ENCODE measurements at places on chromosomes 4 and X.

GRCh38 chr4:14478504-14478903 lies 523.8 kb upstream of the CPEB2 start:
- DNase-seq, result no peak

DNA sequence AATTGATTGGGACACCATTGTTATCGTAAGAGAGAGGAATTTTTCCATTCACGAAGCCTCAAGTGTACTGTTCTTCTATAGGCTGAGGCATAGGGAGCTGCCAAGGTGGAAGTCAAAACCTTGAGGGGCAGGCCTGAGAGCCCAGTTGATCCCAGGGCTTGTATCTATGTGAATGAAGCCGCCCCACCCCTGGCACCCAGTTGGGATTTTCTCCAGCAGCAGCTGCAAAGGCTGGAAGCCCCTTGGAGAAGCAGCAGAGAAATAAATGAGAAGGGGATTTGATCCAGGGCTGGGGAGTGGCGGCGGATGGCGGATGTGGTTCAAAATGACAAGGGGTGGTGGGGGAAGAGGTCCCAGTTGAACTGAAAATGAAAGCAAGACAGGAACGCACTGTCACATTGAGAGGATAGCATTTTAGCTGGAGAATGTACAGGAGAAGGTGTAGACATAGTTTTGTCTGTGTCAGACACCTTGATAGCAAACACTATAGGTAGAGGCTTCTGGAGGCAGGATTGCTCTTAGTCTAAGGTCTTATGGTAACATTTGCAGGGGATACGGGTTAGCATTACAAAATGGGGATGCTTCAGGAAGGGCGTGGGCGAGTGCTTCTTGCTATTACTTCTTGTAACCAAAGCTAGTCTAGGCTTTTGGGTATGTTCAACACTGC lies 32.6 kb downstream of the DOCK11 start:
- DNase-seq, result no peak

DNA sequence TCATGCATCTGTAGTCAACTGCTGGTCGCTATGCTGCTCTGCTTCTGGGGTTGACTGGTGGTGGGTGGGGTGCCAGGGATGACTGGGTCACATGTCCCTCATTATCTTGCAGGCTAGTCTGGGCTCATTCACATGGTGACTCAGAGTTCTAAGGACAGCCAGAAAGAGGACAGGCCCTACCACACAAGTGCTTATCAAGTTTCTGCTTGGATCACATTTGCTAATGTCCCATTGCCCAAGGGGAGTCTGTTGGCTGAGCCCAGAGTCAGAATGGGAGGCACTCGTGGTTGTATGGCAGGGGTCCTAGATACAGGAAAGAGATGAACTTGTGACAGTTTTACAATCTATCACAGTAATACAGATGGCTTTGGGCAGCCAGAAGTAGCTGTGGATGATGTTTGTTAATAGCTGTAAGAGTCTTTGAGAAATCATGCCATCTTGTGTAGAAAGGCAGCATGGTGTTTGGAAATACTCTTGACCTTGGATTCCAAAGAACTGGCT lies 221.3 kb downstream of the GPAT3 start:
- DNase-seq, result no peak

DNA sequence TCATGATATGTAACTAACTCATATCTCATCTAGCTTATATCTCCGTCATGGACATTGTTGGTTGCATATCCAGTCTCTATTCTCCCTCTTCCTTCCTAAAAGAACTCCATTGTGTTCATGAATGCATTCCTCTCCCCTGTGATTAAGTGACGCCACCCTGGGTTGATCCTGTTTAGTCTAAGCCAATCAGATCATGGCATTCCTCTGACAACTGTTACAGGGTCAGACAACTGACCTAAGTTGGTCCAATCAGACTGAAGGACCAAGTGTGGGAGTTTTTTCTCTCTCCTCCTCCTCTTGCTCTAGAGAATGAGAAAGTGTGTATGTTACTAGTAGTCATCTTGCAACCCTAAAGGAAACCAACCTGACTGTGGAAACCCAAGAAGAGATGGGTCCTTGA lies 3.6 kb downstream of the APOO start:
- DNase-seq, result no peak

DNA sequence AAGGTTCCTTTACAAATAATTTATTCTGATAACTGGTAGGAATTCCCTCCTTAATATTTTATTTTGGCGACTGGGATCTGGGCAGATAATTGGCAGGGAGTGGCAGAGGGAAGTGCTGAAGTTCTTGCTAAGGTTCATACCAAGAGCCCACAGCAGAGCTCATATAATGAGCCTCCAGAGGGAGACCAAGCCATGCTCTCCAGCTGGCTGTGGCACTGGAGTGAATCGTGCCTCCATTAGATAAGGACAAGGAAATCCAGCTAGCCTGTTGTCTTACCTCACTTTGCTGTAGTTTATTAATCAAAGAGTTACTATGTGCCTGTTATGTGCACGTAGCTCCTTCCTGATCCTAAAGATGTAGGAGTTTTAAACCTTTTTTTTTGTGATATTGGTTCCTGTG lies 1.3 kb downstream of the ASB12 start:
- no peak for DNase-seq

DNA sequence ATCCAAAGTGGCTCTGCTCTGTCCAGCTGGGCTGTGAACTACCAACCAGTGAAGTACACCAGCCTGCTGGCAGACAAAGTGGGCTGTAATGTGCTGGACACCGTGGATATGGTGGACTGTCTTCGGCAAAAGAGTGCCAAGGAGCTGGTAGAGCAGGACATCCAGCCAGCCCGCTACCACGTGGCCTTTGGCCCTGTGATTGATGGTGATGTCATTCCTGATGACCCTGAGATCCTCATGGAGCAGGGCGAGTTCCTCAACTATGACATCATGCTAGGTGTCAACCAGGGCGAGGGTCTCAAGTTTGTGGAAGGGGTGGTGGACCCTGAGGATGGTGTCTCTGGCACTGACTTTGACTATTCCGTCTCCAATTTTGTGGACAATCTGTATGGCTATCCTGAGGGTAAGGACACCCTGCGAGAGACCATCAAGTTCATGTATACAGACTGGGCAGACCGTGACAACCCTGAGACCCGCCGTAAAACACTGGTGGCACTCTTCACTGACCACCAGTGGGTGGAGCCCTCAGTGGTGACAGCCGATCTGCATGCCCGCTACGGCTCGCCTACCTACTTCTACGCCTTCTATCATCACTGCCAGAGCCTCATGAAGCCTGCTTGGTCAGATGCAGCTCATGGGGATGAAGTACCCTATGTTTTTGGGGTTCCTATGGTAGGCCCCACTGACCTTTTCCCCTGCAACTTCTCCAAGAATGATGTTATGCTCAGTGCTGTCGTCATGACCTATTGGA lies 22.6 kb downstream of the NLGN3 start:
- no peak for DNase-seq

- no peak for DNase-seq
Observed at GRCh38 chr4:113645771-113646441, 115.6 kb downstream of the CAMK2D start.

DNA sequence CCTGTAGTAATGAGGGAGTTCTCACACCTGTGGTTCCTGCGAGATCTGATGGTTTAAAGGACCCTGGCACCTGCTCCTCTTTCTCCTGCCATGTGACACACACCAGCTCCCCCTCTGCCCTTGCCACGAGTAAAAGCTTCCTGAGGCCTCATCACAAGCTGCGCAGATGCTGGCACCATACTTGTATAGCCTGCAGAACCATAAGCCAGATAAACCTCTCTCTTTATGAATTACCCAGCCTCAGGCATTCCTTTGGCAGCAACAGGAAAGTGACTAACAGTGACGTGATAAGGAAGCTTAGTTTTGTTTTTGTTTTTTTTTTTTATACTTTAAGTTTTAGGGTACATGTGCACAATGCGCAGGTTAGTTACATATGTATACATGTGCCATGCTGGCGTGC lies 130.9 kb downstream of the AFAP1 start:
- DNase-seq, result no peak

- no peak for DNase-seq
Observed at GRCh38 chrX:7163146-7163677, 15.3 kb upstream of the PUDP start.

DNA sequence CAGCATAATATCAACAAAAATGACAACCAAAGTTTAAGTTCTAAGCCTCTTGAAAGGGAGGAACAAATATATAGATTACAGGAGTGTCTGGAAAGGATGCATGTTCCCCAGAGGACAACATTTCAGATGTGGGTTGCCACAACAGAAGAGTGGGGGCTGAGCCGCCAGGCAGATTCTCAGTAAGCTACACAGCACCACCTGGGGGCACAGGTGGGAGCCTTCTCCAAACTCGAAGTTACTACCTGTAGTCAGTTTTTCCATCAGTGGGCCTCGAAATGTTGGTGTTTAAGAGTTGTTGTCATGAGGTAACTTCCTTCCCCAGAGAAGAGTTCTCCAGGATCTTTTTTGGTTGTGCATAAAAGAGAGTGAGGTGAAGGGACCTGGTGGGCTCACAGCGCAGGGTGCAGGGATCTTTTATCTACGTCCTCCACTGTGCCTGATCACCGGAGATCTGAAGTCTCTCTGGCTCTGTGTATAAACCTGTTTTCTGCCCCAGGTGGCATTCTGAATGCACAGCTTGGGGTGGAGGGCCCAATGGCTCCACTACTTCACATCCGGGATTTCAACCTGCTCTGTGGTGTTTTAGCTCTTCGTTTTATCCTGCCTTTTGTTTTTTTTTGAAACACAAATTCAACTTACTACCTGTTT lies 58.4 kb upstream of the STS start:
- DNase-seq, result no peak

GRCh38 chr4:1794809-1795298 lies 1.8 kb downstream of the FGFR3 start:
- no peak for DNase-seq

DNA sequence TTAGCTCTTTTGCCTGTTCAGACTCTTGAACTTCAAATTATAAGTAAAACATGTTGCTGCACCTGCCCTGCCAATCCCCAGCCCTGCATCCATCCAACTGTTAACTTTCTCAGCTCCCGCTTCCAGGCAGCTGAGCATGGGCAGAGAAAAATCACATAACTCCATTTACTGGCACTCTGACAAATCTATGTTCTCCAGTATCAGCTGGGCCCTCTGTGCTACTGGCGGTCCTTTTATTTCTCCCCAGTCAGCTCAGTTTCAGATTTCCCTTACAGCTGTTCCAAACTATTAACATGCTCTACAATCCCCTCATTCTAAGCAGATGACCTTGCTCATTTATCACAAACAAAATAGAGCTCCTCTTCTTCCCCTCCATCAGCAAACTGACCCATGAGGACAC lies 240.4 kb upstream of the TET2 start:
- DNase-seq, result no peak

- no peak for DNase-seq
Observed at GRCh38 chr4:100289946-100290345, 99.7 kb upstream of the DDIT4L start.

GRCh38 chrX:154431341-154431740 lies 2.9 kb downstream of the ATP6AP1 start:
- DNase-seq, result no peak

DNA sequence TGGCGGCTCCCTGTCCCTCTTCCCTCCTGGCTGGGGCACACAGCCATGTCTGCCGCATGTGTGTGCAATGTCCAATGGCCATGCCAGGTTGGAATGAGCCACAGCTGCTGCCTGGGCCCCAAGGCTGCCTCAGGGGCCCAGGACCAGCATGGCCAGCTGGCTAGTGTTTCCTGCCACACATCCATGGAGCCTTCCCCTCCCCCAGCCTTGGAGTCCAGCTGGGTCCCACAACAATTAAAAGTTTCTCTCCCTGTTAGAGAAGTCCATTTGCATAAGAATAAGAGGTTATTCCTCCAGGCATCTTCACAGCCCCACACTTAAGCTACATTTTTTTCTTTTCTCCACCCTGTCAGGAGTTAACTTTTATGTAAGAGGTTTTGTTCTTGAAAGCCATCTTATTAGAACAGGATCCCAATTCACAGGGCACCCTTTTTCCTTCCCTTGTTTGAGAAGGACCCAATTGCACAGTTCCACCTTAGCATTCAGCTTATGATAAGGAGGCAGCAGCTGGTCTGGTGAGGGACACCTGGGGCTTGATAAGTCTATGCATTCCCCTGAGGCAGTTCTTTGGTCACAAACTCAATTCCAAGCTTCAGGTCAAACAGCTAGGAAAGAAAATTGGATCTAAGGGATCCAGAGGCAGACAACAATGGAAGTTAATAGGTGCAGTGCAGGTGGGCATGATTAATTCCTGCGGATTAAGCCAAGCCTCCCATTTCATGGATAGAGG lies 963.3 kb upstream of the GRIA3 start:
- no peak for DNase-seq

- DNase-seq, result no peak
Observed at GRCh38 chr4:48575964-48576363, 85.9 kb downstream of the ZAR1 start.

DNA sequence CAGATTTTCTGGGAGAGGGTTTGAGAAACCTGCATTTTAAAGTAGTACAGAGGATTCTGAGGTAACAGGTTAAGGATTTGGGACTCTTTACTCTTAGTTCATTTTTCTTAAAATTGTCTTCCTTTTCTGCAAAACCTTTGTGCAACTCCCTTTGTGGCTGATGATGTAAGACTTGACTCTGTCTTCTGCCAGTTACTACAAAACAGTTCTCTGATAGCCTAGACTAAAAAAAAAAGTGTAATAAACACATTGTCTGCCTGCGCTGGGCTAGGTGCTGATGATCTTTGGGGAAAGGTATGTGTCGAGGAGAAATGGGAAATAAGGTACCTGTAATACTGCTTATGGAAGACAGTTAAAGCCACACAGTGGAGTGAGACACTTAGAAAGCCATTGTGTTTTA lies 28.7 kb downstream of the IL13RA1 start:
- DNase-seq, result no peak

- DNase-seq, result no peak
Observed at GRCh38 chr4:13445841-13446790, 38.0 kb downstream of the RAB28 start.

DNA sequence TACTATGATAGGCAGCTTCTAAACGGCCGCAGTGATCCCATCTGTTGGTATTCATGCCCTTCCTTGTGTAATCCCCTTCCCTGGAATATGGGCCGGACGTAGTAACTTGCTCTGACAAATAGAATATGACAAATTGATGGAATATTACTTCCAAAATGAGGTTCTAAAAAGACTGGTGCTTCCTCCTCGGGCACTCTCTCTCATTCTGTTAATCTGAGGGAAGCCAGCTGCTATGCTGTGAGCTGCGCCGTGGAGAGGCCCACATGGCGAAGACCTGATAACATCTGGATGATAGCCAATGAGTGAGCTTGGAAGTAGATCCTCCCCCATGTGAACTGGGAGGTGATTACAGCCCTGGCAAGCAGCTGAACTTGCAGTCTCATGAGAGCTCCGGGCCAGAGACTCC lies 27.2 kb upstream of the SLC25A4 start:
- DNase-seq, result no peak

GRCh38 chr4:576991-577498 lies 950 bp upstream of the TMEM271 start:
- DNase-seq, result no peak

DNA sequence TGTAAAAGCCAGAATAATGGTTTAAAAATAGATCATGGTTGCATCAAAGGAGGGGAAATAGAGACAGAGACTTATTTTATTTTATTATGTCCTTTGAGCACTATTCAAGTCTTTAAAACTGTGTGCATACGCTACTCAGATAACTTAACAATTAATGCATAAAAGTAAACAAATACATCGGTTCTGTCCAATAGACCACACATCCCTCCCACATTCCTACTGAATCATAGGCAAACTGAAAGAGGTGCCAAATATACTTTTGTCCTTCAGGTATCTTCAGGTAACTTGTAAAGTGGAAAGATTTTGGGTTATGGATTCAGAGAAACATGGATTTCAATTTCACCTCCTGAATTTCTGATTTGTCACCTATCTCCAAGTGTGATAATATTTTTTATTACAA lies 91.3 kb downstream of the SPOCK3 start:
- no peak for DNase-seq
